Stimulated activated CD8-positive, alpha-beta memory T cell treated with anti-CD3 and anti-CD28 coated beads, Interleukin-2, amount 100 ng/mL, for 1 hour (primary cell): ENCODE measurements at places on chromosomes 7 and 10.

- DNase-seq: no peak
Measured at GRCh38 chr7:79880312-79880711, 254.3 kb upstream of the GNAI1 start.

DNA sequence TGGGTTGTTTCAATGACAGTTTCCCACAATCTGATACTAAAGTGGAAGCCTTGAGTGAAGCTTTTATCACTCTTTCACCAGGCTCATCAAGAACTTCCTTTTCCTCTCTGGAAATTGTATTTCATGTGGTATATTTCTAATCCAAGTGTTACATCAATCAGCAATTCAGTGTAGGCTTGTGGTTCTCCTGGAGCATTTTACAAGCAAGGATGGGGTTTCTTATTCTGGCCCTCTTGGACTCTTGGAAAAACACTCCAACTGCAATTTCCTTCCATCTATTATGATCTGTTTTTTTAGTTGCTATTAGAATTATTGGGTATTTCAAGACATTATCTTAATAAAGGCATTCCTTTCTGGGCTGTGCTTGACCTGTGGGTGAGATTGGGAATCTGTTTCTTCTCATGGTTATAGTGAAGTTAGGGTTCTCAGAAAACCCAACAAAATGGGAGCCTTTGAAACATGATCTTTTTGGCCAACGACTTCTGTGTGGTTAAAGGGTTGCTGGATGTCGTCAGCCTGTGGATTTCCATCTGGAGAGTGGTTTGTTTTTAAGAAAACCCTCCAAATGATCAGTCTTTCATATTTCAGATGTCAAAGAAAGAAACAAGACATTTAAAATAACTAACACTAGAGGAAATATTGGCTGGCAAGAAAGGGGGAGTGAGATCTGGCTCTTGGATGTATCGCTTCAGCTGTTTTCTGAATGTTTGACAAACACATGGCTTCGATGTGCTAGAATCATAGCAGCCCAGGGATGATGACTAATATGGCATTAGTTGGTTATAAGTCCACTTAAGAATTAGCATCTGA lies 540.2 kb downstream of the LRMDA start:
- DNase-seq: no peak

GRCh38 chr10:97823734-97824133 lies 25.9 kb upstream of the GOLGA7B start:
- no peak for DNase-seq

- DNase-seq: no peak
Measured at GRCh38 chr10:70811881-70812280, 3.9 kb upstream of the SGPL1 start.
